ENCODE measurements at places on chromosomes 4 and X. TPM values are rescaled to one million over a fixed set of nuclear protein-coding genes. Genes with fewer than 3 reads are reported as not detected.

ATP8A1 gene
- 172 TPM for total RNA-seq

- no peak for DNase-seq
- H3K4me3 ChIP-seq: no peak overlapping the region
- H3K27ac ChIP-seq: no peak overlapping the region
Measured at GRCh38 chr4:186294160-186294559, 28.2 kb downstream of the F11 start.

RNF128 gene
- 1.7 TPM for total RNA-seq

DNA sequence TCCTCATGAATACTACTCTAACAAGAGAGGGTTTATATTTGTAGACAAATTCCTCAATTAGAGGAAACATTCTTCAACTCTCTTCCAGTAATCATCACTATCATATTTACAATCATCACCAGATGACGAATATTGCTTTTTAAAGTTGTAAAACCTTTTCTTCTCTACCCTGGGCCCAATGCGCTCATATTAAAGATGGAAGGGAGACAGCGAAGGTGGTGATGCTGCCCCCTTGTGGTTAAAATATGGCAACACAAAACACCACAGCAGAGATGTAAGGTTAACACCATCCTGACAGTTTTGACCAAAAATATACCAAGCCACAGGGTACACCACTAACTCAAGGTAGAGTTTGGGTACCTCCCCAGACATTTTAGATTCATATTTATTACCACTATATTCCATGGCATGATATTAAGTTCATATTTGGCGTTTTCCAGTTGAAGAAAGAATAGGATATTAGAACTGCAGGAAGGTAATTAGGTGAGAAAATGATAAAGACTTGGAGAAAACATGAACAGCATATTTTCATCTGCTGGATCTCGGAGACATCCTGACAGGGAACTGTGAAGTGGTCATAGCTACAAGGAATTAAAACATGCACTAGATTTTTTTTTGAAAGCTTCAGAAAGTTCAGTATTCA lies 72.8 kb downstream of the SLC9A7 start:
- DNase-seq: no peak
- no peaks in the 10 kb centered on the region for H3K4me1 ChIP-seq
- H3K27ac ChIP-seq: no peak overlapping the region
- no peaks in the 10 kb centered on the region for H3K27me3 ChIP-seq
- no peaks in the 10 kb centered on the region for H3K36me3 ChIP-seq

- peak overlapping the region; percentile 39 for H3K27ac ChIP-seq
- H3K27me3 ChIP-seq: no peaks in the 10 kb centered on the region
- no peaks in the 10 kb centered on the region for H3K36me3 ChIP-seq
- DNase-seq: no peak
Measured at GRCh38 chr4:142331132-142331531, 515.0 kb downstream of the INPP4B start.

GRCh38 chr4:154731756-154732155 lies 12.0 kb upstream of the LRAT start:
- H3K4me1 ChIP-seq: no peaks in the 10 kb centered on the region
- DNase-seq: no peak
- no peaks in the 10 kb centered on the region for H3K27me3 ChIP-seq

All from Peyer's patch (tissue), 4 donors.